ENCODE measurements at places on chromosomes 1 and 21. TPM values are rescaled to one million over a fixed set of nuclear protein-coding genes. Genes with fewer than 3 reads are reported as not detected.

DNA sequence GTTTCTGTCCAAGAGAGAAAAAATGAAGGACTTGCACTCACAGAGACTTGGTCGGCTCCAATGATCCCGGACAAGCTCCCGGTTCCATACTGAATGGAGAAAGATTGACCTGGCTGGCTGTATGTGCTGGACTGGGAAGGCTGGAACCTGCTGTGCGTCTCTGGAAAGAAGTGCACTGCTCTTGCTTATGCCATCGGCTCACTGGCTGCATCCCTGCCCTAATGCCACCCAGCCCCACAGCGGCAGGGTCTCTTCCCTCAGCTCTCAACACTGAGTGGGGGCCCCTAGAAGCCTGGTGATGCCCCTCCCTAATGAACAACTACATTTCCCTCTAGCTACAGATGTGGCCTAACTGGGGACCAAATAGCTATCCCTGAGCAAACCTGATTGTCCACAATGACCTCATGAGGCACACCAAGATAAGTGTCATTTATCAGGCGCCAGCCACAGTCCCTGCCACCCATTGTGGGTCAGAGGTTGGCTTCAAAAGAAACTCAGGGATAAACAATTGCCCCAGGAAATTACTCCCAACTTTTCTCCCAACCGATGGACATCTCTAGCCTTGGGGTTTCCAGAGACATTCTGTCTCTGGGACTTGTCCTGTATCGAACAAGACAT is 2.6 kb downstream of the CTSE start:
- H3K27ac ChIP-seq = no peak overlapping the region
- DNase-seq = no peak
- no peaks in the 10 kb centered on the region for H3K27me3 ChIP-seq
- no peak overlapping the region for H3K4me3 ChIP-seq

DNA sequence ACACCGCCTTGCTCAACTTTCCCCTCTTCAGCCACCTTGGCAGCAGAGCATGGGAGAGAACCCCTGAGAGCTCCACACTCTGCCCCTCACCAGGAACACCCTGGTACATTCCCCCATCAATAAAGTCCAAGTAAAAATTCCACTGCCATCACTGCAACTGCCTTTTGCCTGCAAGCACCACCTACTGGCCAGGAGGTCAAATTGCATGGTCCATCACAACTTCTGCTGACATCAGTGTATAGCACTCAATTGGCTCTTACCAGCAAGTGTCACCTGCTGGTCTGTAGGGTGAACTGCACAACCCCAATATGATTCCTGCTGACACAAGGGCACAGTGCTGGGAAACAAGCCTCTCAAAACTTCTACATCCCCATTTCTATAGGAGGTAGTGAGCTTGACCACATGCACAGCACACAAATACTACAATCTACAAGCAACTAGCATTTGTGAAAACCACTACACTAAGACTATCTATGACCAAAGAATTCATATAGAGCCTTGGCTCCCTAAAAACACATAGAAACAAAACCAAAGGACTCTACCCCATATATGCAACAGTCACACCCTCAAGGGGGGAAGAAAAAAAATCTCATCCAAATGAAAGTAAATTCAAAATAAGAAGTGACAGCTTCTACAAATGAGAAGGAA is 69.2 kb downstream of the FASLG start:
- no peaks in the 10 kb centered on the region for H3K27me3 ChIP-seq
- no peaks in the 10 kb centered on the region for H3K4me1 ChIP-seq
- no peak overlapping the region for H3K4me3 ChIP-seq
- DNase-seq = no peak
- H3K27ac ChIP-seq = no peak overlapping the region

- no peaks in the 10 kb centered on the region for H3K27me3 ChIP-seq
- H3K4me1 ChIP-seq = no peaks in the 10 kb centered on the region
- no peak for DNase-seq
- H3K4me3 ChIP-seq = peak overlapping the region; percentile 50
- no peaks in the 10 kb centered on the region for H3K36me3 ChIP-seq
Observed at GRCh38 chr1:150068109-150068435, 496 bp downstream of the VPS45 start.

GRCh38 chr1:209421186-209421585 is 162.3 kb upstream of the CAMK1G start:
- H3K36me3 ChIP-seq = no peaks in the 10 kb centered on the region
- H3K4me3 ChIP-seq = no peak overlapping the region
- peak overlapping the region; percentile 45 for H3K27ac ChIP-seq
- no peaks in the 10 kb centered on the region for H3K27me3 ChIP-seq
- no peaks in the 10 kb centered on the region for H3K4me1 ChIP-seq

Gene AMY1A
- total RNA-seq = 1.9 TPM

Gene GUCA2B
- not detected for total RNA-seq

Gene WDR47
- total RNA-seq = 25.7 TPM
